Pancreas (tissue), 10 donors: ENCODE measurements at places on chromosomes 3 and 15. TPM values are rescaled to one million over a fixed set of nuclear protein-coding genes. Genes with fewer than 3 reads are reported as not detected.

The CHST14 gene
- total RNA-seq: 3.5 TPM

The PP2D1 gene
- not detected for total RNA-seq

GRCh38 chr15:82898961-82899360 is 53.6 kb downstream of the HOMER2 start:
- DNase-seq: no peak
- H3K36me3 ChIP-seq: no peaks in the 10 kb centered on the region
- no peaks in the 10 kb centered on the region for H3K27me3 ChIP-seq
- H3K27ac ChIP-seq: no peak overlapping the region
- H3K4me1 ChIP-seq: peaks cover 20% of the 10 kb centered on the region

DNA sequence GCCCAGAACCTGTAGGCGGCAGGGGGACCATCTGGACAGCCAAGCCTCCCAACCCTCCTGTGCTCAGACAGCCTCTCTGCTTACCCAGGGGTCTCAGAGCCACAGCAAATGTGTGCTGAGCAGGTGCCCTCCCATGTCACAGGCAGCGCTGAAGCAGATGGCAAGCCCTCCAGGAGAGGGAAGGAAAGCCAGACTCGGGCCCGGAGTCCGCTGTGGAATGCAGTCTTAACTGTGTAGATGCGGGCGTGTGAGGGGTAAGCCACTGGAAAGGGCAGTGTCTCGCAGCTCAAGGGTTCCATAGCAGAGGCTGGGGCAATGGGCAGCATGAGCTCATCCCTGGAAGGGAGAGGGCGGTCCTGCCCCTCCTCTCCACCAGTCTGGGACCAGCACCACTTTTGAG is 45.6 kb downstream of the UMPS start:
- DNase-seq: no peak
- no peaks in the 10 kb centered on the region for H3K4me1 ChIP-seq
- no peaks in the 10 kb centered on the region for H3K27me3 ChIP-seq
- H3K4me3 ChIP-seq: no peak overlapping the region
- no peak overlapping the region for H3K27ac ChIP-seq

DNA sequence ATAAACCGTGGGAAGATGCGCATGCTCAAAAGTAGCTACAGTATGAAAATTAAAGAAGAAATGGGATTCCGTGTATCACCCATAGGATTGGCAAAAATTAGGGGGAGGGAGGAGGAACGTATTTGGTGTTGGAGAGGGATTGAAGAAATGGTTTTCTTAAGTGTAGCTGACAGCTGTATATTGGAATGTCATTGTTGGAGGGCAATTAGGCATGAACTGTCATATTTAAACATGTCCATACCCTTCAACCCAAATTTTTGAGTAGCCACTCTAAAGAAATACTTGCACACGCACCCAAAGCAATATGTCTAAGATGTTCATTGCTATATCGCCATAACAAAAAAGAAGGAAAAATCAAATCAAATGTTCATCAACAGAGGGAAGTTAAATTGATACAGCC is 144.7 kb downstream of the TLE3 start:
- no peak overlapping the region for H3K4me3 ChIP-seq
- no peak for DNase-seq
- H3K4me1 ChIP-seq: no peaks in the 10 kb centered on the region
- no peaks in the 10 kb centered on the region for H3K36me3 ChIP-seq
- H3K27ac ChIP-seq: no peak overlapping the region
- no peaks in the 10 kb centered on the region for H3K27me3 ChIP-seq
